A549 treated with GW870086 at 1 μM for 4 hours (cell line): ENCODE measurements at places on chromosomes 2 and 18. TPM values are rescaled to one million over a fixed set of nuclear protein-coding genes. Genes with fewer than 3 reads are reported as not detected.

Gene TMEM37
- total RNA-seq = 0.98 to 1.9 TPM (median 1.6 TPM) in 5 replicates

Gene MEIS1
- 1.8 to 2.4 TPM (median 2.0 TPM) in 5 replicates for total RNA-seq

Gene TMEM237
- 16.7 to 22.5 TPM (median 19.9 TPM) in 5 replicates for total RNA-seq

Gene SERPINB7
- 1.4 to 2.8 TPM (median 2.0 TPM) in 5 replicates for total RNA-seq

Gene ANKRD62
- not detected in 5 replicates for total RNA-seq

Gene BMP10
- not detected in 5 replicates for total RNA-seq

Gene CRACDL
- 3.2 to 4.4 TPM (median 3.2 TPM) in 5 replicates for total RNA-seq

Gene HOXD10
- 4.6 to 6.3 TPM (median 5.3 TPM) in 5 replicates for total RNA-seq

Gene UNC80
- total RNA-seq = not detected in 5 replicates

Gene MTLN
- 120 to 131 TPM (median 121 TPM) in 5 replicates for total RNA-seq

Gene ARHGEF4
- total RNA-seq = 7.6 to 10.6 TPM (median 10.3 TPM) in 5 replicates

Gene CCDC121
- 2.5 to 4.7 TPM (median 4.2 TPM) in 5 replicates for total RNA-seq

Gene TUBB8B
- not detected in 5 replicates for total RNA-seq

Gene CXCR1
- total RNA-seq = not detected in 5 replicates

Gene RBM43
- total RNA-seq = 1.9 to 3.5 TPM (median 3.3 TPM) in 5 replicates

Gene CYP20A1
- 8.9 to 9.9 TPM (median 9.6 TPM) in 5 replicates for total RNA-seq

Gene UGT1A10
- total RNA-seq = 0.07 to 0.49 TPM (median 0.11 TPM) in 4 of 5 replicates, not detected in the other

Gene USP37
- 3.6 to 5.9 TPM (median 5.2 TPM) in 5 replicates for total RNA-seq

Gene POLE4
- total RNA-seq = 89.9 to 183 TPM (median 161 TPM) in 5 replicates

Gene XDH
- 1.0 to 1.3 TPM (median 1.1 TPM) in 5 replicates for total RNA-seq

Gene HOXD1
- total RNA-seq = 0.10 to 0.22 TPM (median 0.20 TPM) in 4 of 5 replicates, not detected in the other

Gene CCDC68
- 2.4 to 4.2 TPM (median 3.2 TPM) in 5 replicates for total RNA-seq

Gene CLHC1
- 1.5 to 2.7 TPM (median 1.9 TPM) in 5 replicates for total RNA-seq

Gene RBMS1
- total RNA-seq = 47.0 to 66.2 TPM (median 58.3 TPM) in 5 replicates
